ENCODE measurements at places on chromosomes 12 and 14.

- DNase-seq, result no peak
Observed at GRCh38 chr12:62446754-62447452, 19.7 kb upstream of the MON2 start.

GRCh38 chr14:91354979-91355685, 62.5 kb downstream of the CCDC88C start:
- no peak for DNase-seq

- no peak for DNase-seq
Observed at GRCh38 chr12:54447917-54448316, 25.5 kb downstream of the GTSF1 start.

- no peak for DNase-seq
Observed at GRCh38 chr14:31970744-31971143, 106.4 kb upstream of the ARHGAP5 start.

DNA sequence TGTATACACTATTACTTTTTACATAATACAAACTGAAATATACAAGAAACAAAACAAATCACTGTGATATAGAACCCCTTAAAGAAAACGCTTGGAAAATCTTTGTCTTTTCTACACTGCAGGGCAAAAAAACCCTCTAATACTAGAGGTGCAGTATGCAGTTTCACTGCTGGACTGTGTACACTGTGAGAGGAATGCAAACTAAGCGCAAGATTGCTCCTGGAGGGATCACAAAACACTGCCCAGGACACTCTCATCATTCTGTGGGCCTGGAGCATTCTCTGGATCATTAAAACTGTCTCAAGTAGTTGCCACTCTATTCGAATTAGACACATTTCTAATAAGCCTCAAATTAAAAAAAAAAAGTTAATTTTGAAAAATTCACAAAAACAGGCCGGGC, 217.6 kb downstream of the MED13L start:
- no peak for DNase-seq

GRCh38 chr14:105204206-105204930, 23.3 kb upstream of the NUDT14 start:
- DNase-seq, result peak; percentile 55

GRCh38 chr14:24051789-24052655, at the start of gene CARMIL3:
TSS of gene CARMIL3 (plus strand) at chr14:24052009. CDS start at chr14:24052154, 145 bp downstream.
- DNase-seq, result peak; percentile 61

- DNase-seq, result no peak
Observed at GRCh38 chr12:112179916-112180315, 54.6 kb downstream of the TRAFD1 start.

DNA sequence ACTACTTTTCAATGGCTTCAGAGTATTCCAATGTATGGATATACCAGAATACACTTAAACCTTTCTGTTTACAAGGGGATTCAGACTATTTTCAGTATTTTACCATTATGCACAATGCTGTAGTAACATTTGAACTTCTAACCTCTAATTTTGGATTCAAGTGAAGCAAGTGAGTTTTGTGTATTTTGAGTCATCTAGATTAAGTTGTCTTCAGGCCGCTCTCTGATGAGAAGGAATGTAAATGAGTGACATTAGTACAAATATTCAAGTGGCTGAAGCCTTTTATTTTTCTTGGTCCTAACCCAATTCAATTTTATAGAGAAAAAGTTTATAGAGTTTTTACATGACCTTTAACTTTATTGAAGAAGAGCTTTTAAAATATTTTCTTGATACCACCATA, 125.6 kb downstream of the PDE3A start:
- no peak for DNase-seq

DNA sequence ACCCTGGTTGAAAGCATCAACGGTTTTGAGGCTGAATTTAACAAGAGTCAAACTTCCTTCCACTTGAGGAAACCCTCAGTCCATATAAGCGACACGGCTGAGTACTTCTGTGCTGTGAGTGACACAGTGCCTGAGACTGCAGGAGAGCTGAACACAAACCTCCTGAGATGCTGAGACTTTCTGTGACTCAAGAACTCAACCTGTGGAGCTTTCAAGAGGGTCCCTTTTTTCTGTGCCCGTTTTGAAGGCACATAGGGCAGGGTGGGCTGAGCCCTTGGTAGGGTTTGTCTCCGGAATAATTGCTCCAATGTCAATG, 305.3 kb upstream of the OR4E1 start:
- DNase-seq, result no peak

DNA sequence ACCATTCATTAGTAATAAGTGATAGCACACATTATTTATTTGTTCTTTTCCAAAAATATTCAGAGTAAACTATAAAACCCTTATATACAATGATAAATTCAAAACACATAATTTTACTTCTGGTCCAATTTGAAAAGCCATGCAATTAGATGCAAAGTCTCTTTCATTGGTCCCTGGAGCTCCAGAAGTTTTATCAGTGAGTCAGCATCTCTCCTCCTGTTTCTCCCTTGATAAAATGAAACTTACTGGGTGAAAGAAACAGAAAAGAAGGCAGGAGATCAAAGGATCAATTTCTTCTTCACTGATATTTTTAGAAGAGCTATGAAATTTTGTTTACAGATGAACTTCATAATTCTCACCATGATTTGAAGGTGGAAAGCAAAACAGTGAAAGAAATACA, 47.5 kb downstream of the IFNG start:
- DNase-seq, result no peak

GRCh38 chr12:28500373-28501024, 310.2 kb downstream of the CCDC91 start:
- no peak for DNase-seq

- no peak for DNase-seq
Observed at GRCh38 chr12:47382305-47382704, 302.5 kb upstream of the AMIGO2 start.

DNA sequence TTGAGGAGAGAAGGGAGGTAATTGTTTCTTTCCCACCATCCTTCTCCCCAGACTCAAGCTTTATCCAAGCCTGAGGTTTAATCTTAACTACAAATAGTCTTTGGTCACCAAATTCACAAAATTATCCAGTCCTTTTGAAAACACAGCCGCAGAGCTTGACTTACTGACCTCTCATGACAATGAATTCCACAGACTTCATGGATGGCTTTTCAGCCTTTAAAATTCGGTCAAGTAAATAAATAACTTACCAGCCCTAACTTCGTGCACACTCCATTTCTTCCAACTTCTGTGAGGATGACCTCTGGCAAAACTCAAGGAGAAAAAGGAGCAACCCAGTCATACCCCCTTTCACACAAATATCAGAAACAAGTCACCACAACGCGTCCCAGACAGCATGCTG, 137.0 kb upstream of the CDKN3 start:
- no peak for DNase-seq

- DNase-seq, result no peak
Observed at GRCh38 chr12:41442896-41443295, 254.8 kb downstream of the PDZRN4 start.

- DNase-seq, result no peak
Observed at GRCh38 chr14:93912782-93913181, 14.4 kb upstream of the FAM181A start.

DNA sequence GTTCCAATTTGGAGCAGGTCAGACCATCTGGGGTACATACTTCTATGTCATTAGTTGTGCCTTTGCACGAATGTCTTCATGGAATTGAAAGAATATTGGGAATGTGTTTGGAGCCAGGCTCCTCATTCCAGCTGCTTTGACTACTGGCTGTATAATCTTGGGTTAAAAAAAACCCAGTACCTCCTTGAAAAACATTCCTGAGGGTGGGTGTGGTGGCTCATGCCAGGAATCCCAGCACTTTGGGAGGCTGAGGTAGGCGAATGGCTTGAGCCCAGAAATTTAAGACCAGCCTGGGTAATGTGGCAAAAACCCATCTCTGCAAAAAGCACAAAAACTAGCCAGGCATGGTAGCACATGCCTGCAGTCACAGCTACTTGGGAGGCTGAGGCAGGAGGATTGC, 125.6 kb downstream of the TTC8 start:
- DNase-seq, result no peak

DNA sequence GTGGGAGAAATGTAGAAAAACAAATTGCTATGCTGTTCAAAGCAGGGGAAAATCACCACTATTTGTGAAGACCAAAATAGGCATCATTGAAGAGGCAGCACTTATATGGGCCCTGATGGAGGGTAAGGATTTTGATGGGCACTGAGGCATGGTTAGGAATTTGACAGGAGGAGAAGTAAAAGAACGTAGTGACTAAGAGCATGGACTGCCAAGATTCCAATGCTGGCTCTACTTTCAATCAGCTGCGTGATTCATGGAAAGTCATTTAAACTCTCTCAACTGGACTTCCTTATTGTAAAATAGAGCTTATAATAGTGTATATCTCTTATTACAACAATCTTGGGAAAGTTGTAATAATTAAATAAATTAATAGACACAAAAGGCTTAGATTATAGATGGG, 267.7 kb upstream of the G2E3 start:
- peak; percentile 54 for DNase-seq

DNA sequence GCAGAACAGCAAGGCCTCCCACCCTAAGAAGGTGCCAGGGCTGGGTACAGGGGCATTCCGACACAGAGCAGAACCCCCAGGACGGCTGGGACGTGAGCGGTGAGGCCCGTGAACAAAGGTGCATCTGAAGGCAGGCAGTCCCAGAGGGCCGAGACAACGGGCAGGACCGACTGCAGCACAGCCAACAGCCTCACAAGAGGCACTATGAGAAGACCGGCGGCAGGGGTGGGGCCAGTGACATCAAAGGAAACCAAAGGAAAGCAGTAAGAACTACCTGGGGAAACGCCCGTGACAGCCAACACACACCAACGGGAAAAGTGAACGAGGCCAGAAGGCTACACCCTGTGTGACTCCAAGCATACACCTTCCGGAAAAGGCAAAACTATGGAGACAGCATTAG, 9.1 kb downstream of the BTBD6 start:
- DNase-seq, result no peak

GRCh38 chr14:68677476-68677875, 115.4 kb downstream of the ZFP36L1 start:
- peak; percentile 45 for DNase-seq

DNA sequence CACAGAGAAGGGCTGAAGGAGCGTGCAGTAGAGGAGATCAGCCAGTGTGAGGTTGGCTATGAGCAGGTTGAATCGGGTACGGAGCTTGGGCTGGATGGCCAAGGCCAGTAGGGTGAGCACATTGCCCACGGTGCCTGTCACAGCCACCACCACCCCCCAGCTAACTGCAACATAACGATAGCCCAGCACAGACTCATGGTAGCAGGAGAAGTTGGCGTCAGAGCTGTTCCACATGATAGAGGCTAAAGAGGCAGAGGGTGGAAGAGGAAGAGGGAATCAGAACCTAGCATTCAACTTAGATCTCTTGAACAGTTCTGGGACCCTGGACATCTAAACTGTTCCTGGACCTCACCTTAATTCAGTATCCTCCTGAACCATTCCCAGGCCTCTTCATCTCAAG, 668 bp downstream of the GPR84 start:
- no peak for DNase-seq

GRCh38 chr14:79605849-79606248, 605.5 kb downstream of the DIO2 start:
- DNase-seq, result no peak

- no peak for DNase-seq
Observed at GRCh38 chr12:3202096-3202495, 124.9 kb downstream of the TSPAN9 start.

DNA sequence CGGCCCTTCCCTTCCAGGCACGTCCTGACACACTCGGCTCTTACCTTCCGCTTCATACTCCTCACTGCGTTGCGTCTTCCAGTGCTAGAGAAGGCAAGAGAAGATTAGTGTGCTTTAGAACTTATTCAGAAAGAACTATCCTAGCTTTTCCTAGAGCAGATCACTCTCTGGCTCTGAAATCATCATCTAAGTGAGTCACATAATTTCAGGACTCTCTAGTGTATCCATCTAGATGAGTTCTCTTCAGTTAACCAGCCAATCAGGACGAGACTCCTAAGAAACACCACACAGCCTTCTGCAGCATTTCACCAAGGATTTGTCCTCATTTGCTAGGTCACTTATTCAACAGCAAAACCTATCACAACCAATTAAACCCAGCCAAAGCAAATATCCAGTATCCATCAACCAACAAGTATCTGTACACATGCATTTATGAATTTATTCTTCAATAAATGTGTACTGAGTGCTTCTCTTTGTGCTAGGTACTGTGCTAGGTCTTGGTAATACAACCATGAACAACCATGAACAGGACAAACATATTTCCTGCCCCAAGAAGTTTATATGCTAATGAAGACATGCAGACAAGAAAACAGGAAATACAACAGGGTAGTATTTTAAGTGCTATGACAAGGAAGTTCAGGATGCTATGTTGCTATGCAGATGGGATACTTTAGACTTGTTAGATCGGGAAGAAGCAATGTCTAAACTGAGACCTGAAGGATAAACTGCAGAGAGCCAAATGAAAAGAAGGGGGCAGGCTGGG, 52.1 kb downstream of the NIN start:
- peak; percentile 9 for DNase-seq

DNA sequence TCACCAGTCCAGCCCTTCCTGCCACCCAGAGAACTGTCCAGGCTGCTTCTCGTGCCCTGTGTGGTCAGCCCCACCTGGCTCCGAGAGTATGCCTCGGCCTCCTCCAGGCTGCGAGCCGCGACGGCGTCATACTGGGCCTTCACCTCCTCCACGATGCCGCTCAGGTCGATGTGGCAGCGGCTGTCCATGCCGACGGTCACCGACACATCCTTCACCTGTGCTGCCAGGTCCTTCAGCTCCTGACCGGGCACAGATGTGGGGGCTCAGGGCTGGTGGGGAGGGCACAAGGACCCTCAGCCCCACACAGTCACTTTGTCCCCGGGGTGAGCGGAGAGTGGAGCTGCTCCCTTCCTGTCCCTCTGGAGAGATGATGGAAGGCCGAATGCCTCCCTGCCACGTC, 18.3 kb downstream of the KRT80 start:
- no peak for DNase-seq

GRCh38 chr12:34396861-34397590, 374.7 kb downstream of the ALG10 start:
- no peak for DNase-seq

GRCh38 chr14:74521756-74522155, 28.2 kb downstream of the ISCA2 start:
- no peak for DNase-seq

- DNase-seq, result no peak
Observed at GRCh38 chr12:94290353-94290752, 142.0 kb downstream of the PLXNC1 start.

- DNase-seq, result no peak
Observed at GRCh38 chr14:66377574-66377973, 108.6 kb upstream of the CCDC196 start.

DNA sequence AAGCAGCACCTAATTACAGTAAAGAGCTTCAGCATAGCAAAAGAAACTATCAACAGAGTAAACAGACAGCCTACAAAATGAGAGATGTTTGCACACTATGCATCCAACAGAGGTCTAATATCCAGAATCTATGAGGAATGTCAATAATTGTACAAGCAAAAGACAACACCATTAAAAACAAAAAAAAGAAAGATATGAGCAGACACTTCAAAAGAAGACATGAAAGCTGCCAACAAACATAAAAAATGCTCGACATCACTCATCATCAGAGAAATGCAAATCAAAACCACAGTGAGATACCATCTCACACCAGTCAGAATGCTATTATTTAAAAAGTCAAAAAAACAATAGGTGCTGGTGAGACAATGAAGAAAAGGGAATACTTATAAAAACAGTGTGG, 273.1 kb downstream of the TMTC2 start:
- DNase-seq, result no peak
